ENCODE measurements at places on chromosomes 3 and 15.

GRCh38 chr3:195030791-195031321, 240.1 kb downstream of the XXYLT1 start:
- DNase-seq = peak; percentile 34

- peak; percentile 73 for DNase-seq
These were observed 94.9 kb upstream of the NSMCE3 start for GRCh38 chr15:29364426-29365078.

- peak; percentile 48 for DNase-seq
These were observed 40.8 kb downstream of the FOXP1 start for GRCh38 chr3:71542521-71543370.

DNA sequence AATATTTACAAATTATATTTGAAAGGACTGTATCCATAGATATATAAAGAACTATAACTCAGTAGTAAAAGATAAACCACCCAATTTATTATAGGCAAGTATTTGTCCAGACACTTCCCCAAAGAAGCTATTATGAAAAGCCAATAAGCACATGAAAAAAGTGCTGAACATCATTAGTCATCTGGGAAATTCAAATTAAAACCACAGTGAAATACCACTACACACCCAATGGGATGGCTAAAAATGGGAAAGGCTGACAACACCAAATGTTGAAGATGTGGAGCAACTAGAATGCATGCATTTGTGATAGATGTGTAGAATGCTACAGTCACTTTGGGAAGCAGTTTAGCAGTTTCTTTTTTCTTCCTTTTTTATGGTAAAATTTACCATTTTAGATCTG, 147.0 kb downstream of the PDE8A start:
- no peak for DNase-seq

DNA sequence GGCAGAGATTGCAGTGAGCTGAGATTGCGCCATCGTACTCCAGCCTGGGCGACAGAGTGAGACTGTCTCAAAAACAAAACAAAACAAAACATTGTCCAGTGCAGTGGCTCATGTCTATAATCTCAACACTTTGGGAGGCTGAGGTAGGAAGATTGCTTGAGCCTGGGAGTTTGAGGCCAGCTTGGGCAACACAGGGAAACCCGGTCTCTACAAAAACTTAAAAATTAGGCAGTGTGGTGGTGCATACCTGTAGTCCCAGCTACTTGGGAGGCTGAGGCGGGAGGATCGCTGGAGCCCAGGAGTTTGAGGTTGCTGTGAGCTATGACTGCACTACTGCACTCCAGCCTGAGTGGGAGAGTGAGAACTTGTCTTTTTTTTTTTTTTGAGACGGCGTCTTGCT, 27.2 kb upstream of the MOBP start:
- DNase-seq = no peak

DNA sequence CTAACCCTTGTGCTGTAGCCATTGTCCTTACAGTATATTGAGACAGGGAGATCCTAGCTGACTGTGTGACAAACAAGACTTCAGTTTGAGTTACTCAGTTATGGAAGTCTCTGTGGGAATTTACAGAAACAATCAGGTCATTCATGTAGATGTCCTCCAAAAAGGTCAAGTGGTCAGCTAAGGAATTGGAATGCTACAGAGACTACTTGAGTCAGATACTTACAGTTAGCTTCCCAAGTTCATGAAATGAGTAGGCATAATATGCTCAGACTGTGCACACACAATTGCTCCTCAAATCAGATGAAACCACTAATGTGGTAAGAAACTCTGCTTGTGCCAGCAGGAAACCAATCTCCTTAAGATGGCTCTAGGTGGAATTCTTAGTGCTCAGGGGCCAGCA, 985.7 kb downstream of the NSUN3 start:
- peak; percentile 52 for DNase-seq

- no peak for DNase-seq
These were observed 12.0 kb upstream of the C3orf80 start for GRCh38 chr3:160213191-160213590.

DNA sequence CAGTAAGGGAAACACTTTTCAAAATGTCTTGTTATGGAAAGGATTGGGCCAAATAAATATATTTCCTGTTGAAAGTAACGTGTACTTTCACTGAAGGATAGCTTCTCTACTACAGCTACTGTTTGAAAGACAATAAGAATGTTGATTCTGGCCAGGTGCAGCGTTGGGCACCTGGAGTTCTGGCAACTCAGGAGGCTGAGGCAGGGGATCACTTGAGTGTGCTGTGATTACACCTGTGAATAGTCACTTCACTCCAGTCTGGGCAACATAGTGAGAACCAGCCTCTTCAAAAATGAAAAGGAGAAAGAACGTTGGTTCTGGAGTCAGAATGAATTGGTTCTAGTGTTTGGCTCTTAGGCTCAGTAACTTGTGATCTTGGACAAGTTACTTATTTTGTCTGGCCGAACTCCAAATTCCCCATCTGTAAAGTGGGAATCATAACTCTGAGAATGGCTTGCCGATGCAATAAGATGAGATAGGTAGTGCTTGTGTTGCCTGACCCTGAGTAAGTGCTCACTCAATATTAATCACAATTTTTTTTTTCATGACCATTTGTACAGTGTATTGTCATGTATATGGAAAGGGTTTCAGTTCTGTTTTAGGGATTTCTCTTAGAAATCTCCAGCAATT, 310.8 kb downstream of the PTPRG start:
- no peak for DNase-seq

DNA sequence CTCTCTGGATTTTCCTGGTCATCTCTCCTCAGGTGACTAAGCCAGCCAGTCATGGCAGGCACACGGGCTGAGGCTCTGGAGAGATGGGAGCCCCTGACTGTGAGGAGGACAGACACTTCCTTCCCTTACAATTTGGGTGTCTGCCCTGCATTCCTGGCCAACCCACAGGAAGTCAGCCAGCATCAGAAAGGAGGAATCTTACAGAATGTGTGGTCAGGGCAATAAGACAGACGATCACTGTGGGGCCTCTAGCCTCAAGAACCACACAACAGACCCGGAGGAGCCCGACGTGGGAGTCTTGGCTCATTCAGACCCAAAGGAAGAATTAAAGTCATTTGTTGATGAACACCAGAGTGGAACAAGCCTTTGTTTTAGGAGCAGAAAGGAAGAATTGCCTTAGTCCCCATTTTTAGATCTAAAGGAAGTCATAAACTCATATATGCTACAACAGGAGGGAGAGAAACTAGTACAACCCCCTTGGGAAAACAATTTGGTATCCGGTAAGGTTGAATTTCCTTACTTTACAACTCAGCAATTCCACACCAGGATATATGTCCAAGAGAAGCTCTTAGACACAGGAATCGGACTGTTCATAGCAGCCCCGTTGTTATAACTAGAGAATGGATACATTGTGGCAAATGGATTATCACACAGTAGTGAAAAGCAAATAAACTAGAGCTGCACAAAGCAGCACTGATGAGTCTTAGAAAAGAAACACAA, 62.2 kb downstream of the ABTB1 start:
- peak; percentile 97 for DNase-seq

GRCh38 chr15:64665179-64665578, 110.2 kb downstream of the RBPMS2 start:
- no peak for DNase-seq

- no peak for DNase-seq
These were observed 84.6 kb upstream of the PXYLP1 start for GRCh38 chr3:141146979-141147470.

GRCh38 chr3:141811348-141811747, 48.1 kb downstream of the GRK7 start:
- DNase-seq = no peak

DNA sequence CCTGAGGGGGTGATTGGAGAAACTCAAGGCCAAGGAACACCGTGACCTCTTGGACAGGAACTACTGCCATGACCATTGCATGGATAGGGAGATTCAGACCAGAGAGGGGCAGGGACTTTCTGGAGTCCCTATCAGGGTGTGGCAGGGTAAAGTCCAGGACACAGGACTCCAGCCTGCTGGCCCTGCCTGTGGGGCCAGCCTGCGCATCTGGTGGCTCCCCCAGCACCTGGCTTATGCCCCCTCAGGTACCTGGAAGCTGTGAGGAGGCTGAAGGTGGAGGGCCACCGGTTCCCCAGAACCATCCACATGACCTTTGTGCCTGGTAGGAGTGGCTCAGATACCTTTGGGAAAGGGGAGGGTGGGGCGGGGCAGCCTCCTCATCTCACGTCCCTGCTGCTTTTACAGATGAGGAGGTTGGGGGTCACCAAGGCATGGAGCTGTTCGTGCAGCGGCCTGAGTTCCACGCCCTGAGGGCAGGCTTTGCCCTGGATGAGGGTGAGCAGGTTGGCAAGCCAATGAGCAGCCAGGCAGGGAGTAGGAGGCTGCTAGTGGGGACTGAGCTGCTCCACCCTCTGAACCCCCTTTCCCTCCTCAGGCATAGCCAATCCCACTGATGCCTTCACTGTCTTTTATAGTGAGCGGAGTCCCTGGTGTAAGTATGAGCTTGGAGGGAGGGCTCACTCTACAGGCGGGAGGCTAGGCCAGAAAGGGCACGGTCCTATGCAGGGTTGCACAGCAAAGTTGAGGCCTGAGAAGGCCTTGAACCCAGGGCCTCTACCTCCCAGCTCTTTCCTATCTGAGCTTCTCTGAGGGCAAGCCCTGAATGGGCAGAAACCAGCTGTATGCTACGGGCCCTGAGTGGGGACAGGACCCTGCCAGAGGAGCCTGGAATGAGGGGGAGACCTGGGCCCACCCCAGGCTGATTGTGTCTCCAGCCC, 2.9 kb downstream of the ACY1 start:
- DNase-seq = no peak

GRCh38 chr3:78799681-78800080, 968.1 kb downstream of the ROBO1 start:
- DNase-seq = peak; percentile 8

GRCh38 chr3:195870442-195870841, 37.9 kb downstream of the TNK2 start:
- peak; percentile 52 for DNase-seq

DNA sequence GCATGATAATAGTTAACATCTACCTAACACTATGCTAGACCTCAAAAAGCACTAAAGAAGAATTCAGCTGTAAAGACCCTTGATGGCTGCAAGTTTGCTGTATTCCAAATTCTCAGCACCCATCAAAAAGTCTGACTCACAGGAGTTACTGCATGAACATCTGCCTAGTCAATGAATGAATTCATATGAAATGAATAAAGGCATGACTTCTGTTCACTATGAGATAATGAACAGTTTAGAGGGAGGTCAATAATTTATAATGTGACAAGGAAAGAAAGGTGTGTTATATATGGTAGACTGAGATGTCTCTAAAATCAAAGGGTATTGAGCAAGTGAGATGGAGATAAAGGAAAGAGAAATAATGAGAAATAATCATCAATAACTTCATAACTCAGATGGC, 508.2 kb upstream of the TGFBR2 start:
- DNase-seq = no peak

DNA sequence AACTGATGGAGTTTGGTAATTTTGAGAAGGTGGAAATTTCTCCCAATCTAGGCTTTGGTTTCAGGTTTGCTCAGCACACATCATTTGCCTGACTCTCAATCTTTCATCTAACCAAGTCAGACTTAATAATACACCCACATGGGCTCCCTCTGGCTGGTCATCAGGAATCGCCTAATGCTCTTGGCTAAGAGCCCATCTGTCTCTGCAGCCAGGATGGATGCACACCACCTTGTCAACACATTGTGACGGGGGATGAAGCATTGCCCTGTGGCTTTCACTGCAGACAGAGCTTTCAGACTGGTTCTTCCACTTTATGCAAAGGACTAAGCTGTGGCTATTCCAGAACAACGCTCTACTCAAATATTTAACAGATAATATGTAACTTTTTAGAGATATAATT, 3.0 kb upstream of the HDGFL3 start:
- no peak for DNase-seq

GRCh38 chr3:188152660-188153436, 1.1 kb upstream of the LPP start:
- peak; percentile 36 for DNase-seq

GRCh38 chr3:80994085-80994665, 767.3 kb downstream of the GBE1 start:
- no peak for DNase-seq

DNA sequence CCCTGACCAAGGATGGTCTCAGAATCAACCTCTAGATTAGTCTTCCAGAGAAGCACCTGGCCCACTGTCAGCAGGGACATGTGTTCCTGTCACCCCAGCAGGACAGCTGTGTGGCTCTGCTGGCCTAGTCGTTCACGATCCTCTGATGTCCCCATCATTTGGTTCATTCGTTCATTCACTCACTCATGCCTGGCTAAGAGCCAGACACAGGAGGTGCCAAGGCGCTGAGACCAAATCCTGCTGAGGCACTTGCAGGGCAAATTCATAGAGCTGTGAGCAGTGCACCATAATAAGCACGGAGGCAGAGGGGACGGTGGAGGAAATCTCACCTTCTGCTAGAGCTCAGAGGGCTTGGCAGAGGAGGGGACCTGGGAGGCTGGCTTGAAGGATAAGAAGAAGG, 49.9 kb upstream of the FGD5 start:
- DNase-seq = no peak

- DNase-seq = no peak
These were observed 88.9 kb downstream of the TBC1D2B start for GRCh38 chr15:77988347-77989295.

DNA sequence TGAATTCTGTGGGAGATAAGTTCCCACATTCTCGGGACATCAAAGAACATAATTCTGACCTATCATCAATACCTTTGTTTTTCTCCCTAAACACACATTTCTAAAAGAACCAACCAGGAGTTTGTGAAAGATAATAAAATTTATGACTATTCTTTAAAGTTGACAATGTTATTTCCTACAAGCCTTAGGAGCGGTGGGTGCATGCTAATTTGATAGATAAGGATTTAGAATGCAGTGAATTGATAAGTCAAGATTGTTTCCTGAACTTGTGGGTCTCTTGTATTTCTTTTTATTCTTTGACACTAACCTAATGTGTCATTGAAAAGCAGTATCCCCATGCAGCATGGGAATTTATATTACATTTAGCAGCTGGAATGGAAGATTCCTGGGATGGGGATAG, 10.3 kb upstream of the UBE2E2 start:
- no peak for DNase-seq

DNA sequence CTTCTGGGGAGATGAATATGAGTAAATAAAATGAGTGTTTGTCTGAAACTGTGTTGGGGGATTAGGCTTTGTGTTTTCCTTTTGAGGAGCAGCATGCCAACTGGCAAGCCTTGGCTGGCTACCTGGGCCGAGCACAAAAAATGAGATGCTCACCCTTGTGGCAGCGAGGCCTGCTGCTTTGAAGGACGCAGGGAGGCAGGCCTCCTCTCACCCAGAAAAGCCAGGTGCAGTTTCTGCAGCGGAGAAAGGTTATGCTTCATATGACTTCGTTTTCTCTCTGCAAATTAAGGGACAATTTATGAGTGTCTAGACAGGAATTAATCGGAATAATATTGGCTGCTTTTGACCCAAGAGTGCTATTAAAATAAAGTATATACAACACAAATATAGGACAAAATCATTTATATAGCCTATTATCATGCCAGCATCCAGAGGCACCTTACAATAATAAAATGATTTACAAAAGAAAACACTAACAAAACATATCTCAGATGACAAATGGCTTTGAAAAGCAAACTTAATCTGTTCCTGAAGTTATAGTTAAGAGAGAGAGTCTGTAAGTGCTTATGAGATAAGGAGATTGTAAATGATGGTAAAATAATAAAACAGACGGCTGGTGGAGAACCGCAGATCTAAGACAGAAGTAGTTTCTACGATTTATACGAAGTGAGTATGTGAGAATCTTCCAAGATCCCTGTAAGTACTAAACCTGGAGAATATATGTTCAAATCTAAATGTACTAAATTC, 682.8 kb upstream of the NR2F2 start:
- no peak for DNase-seq

- DNase-seq = no peak
These were observed 73.0 kb downstream of the SUMF1 start for GRCh38 chr3:4394048-4394447.
